ENCODE measurements at places on chromosomes 5 and 9. TPM values are rescaled to one million over a fixed set of nuclear protein-coding genes. Genes with fewer than 3 reads are reported as not detected.

GRCh38 chr5:89191374-89191773 is 308.4 kb upstream of the MEF2C start:
- DNase-seq: no peak

DNA sequence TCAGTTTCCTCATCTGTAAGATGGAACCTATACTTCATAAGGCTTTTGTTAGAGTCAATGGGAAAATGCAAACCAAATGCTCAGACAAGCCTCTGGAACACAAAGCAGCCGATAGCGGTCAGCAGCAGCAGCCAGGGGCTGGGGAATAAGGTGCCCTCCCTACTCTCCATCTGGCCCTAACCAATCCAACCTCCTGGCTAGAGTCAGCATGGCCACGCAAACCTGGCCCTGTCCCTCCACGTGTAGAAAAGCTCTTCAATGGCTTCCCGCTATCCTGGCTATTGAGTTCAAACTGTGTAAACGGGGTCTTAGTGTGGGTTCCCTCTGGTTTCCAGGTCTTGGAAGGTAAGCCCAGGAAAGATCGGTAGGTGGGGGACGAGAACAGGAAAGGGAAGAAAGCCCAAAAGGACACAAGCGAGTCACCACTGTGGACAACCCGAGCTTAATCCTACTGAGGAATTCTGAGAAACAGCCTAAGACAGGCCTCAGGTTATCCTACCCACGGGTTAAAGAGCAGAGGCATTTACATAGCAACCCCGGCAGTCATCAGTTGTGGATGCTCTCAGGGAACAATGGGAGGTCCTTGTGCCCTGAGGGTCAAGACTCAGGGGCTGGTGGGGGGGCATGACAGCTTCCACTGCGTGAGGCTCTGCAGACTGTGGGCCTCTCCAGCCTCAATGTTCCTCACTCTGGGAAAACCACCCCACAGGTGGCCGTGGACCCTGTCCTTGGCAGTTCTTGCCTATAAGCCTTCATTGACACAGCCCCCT is 30.9 kb downstream of the FABP6 start:
- no peak for DNase-seq

DNA sequence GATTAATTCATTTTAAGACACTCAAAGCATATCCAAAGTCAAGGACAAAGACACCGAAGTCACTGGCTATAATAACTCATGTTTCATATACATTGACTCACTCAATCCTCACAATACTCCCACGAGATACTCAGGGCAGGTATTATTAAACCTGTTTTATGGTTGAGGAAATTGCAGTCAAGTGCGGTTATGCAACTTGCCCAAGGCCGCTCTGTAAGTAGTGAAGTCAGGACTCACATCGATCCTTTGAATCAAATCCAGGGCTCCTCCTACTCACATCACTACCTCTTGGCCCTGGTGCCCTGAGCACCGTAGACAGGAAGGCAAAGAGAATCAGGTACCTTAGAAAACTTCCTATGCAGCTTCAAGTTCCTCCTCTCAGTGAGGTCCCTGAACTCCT is 87.8 kb upstream of the APC start:
- no peak for DNase-seq

DNA sequence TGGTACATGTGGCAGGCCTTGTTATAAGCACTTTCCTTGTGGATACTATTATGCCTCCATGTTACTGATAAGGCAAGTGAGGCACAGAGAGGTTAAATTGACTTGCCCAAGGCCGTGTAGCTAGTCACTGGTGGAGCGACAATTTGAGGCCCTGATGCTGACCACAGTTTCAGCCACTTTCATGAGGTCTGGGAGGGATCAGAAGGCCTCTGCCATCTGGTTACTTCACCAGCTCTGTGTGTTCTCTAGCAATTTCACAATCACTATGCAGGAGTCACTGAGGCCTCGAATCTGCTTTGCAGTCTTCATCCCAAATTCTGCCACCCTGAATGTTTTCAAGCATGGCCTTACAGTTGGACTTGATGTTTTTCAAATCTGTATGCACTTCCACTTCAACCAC is 9.1 kb downstream of the LRRC70 start:
- no peak for DNase-seq

DNA sequence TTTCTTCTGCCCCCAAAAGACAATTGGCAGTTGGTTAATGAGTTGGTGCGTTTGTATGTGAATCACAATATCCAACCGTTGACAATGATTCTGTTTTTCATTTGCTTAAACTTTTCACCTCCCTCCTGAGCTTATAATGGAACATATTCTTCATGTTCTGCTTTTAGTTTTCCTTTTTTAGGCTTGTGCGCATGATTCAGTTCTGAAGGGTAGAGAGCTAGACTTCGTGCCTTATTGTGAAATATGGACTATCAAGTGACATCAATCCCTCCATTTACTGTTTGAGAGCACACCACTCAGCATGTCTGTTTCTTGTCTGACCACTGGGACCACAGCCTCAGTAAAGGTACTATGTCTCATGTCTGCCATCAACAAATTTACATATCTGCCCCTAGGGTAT is 30.5 kb upstream of the LPAR1 start:
- no peak for DNase-seq

GRCh38 chr5:73531356-73531755 is 33.1 kb downstream of the BTF3 start:
- no peak for DNase-seq

DNA sequence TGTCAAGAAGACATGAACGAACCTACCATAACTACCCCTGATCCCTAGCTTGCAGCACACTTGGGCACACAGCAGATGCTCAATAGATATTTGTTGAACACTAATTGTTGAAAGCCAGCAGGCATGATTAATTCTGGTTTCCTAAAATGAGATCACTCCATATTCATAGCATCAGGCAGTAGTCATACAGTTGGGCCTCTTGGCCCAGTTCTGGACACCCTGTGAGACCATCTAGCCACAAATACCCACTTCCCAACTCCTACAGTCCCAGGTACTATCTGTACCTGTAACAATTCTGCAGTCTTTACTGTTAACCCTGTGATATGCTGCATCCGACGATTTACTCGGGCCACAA is 24.2 kb downstream of the P4HA2 start:
- no peak for DNase-seq

GRCh38 chr5:150486402-150487198 is 21.3 kb upstream of the NDST1 start:
- peak; percentile 89 for DNase-seq

GRCh38 chr5:33322632-33323031 is 118.1 kb upstream of the TARS1 start:
- no peak for DNase-seq

DNA sequence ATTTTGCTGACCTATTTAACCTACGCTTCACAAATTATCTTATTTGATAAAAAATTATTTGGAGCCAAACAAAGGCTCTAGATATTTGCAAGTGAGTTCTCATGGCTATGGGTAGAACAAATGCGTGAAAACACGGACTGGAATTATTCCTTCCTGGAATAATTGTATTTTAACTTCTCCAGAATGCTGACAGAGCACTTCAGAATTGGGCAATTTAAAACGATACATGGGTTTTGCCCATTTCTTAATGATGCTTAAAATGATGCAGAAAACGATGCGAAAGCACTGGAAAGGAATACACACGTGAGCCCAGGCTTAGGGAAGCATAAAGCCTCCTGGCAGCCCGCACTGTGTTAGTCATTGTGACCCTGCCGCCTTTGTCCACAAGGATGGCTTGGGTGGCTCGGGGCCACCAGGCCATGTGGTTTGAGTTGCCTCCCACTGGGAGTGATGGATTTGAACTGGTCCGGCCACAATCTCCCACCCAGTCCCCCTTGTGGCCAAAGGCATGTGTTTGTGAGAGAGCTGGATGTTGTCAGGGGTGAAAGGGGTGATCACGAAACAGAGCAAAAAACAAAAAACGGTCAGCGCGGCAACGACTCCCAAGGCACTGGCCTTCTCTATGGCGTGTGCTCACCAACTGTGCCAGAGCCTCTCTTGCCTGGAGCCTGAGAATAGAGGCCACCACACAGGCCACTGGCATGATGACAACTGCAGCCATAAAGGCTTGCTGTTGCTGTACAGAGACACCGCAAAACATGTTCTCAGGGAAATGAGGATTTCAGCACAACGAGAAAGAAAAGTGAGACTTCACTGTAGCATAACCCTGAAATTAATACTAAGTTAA is 234.2 kb upstream of the ADAMTS16 start:
- DNase-seq: peak; percentile 62

GRCh38 chr5:13303445-13303844 is 641.0 kb downstream of the DNAH5 start:
- no peak for DNase-seq

- DNase-seq: peak; percentile 85
Measured at GRCh38 chr9:120936011-120936763, 9.6 kb upstream of the TRAF1 start.

DNA sequence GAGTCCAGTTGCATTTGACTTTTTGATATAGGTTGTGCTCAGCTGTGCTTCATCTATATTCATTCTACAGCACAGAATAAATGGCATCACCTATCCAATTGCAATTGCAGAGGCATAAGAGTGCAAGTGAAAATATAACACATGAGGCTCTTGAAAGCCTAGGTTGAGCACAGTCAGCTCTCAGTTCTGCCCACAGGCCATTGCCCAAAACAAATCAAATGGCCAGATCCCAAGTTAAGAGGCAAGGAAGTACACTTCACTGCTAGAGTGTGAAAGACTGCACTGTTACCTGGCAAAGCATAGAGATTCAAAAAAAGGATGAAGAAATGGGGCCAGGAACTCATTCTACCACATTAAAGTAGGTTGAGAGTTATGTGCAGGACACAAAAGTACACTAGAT is 305.5 kb upstream of the SEMA6A start:
- no peak for DNase-seq

- no peak for DNase-seq
Measured at GRCh38 chr9:124256517-124257069, 1.2 kb upstream of the NEK6 start.

DNA sequence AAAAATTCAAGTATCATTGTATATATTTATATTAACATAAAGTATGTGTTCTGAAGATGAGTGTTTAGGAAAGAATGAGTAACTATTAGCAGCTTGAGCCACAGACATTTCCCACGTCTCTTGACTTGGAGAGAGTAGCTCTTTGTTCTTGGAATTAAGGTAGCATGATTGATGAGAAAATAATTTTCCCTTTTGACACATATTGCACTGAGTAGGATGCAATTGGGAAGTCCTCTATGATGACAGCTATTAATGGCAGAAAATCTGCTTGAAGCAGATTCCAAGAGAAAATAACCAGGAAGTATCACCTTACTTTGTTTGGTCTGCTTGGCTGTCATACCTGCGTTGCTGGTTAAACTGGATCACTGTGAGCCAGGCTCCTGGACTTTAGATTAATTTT is 204.8 kb downstream of the TLE4 start:
- DNase-seq: no peak

GRCh38 chr5:142183561-142183960 is 75.0 kb downstream of the NDFIP1 start:
- DNase-seq: no peak

GRCh38 chr9:105232207-105232606 is 12.2 kb upstream of the SLC44A1 start:
- DNase-seq: no peak

GRCh38 chr9:135507104-135508035 is 6.9 kb downstream of the MRPS2 start:
- peak; percentile 26 for DNase-seq

DNA sequence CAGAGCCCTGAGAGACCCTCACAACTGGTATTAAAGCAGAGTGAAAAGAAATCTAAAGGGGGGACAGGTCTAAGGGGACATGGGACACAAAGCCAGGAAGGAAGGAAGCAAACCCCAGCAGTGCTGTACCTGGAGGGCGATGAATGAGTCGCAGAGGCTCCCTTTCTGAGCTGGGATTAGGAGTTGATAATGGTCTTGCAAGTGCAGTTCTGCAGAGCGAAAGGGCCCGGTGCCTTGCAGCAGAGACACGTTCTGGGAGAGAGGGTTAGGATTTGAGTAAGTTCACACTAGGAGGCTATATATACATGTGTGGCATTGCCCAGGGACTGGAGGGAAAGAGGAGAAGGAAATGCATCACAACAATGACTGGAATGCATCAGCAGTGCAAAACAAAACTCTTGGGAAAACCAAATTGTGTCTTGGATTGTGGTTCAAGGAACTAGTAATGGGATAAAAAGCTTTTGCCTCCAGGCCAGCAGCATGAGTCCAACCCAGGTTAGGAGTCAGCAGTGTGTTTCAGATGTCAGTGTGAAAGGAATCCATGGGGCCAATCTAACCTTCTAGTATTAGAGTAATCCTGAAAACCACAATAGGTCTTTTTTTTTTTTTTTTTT is 38.8 kb upstream of the LIFR start:
- no peak for DNase-seq

The LCP2 gene
- not detected for total RNA-seq

The PGM5 gene
- not detected for total RNA-seq

The IFNK gene
- not detected for total RNA-seq

The LCN15 gene
- total RNA-seq: not detected

The KCTD16 gene
- total RNA-seq: 0.11 TPM

The CCDC171 gene
- 2.4 TPM for total RNA-seq

The MED27 gene
- 33.5 TPM for total RNA-seq
